ENCODE measurements at places on chromosomes 2 and 18.

GRCh38 chr2:238777369-238778067, 70.4 kb upstream of the TWIST2 start:
- no peak for DNase-seq

DNA sequence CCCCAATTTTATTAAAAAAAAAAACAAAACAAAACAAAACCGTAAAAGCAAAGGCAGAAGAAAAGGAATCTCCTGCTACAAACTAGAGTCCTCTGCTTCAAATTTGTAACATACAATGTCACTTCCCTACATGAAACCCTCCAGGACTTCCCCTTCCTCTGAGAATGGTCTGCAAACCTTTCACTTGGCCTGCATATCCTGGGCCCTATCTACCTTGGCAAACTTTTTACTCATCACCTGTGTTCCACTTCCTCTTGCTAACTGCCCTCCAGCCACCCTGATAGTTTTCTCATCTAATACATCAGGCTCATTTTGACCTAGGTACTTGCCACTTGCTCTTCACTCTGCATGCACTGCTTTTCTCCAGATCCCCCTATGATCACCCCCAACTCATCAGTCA, 255.5 kb downstream of the ETAA1 start:
- no peak for DNase-seq

GRCh38 chr2:20094955-20095354, 43.5 kb upstream of the LAPTM4A start:
- no peak for DNase-seq

- no peak for DNase-seq
Observed at GRCh38 chr2:59806486-59806885, 747.0 kb downstream of the BCL11A start.

- no peak for DNase-seq
Observed at GRCh38 chr2:74514368-74515270, at the start of gene TLX2. TLX2 (plus strand) TSS chr2:74514450; CDS start chr2:74514807, 357 bp downstream.

GRCh38 chr2:112317303-112318158, 42.1 kb downstream of the ZC3H6 start:
- DNase-seq: no peak

GRCh38 chr2:85628658-85629057, 12.7 kb downstream of the USP39 start:
- no peak for DNase-seq

DNA sequence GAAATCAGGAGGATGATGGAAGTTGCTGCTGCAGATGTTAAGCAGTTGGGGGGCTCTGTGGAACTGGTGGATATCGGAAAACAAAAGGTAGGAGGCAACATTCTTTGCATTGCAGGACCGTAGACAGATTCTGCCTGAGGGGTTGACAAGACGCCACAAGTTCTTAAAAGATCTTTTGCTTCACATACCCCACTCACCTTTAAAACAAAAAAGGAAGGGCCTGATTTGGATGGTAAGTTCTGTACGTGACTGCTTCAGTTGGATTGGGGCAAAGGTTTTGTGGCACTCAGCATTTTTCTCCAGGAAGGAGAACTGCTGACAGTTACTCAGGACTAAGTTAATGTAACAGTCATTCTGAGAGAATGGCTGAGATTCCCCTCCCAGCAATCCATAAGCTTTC, 5.2 kb downstream of the CNDP2 start:
- no peak for DNase-seq

GRCh38 chr2:25339211-25339674, 2.5 kb downstream of the DNMT3A start:
- no peak for DNase-seq

- DNase-seq: no peak
Observed at GRCh38 chr2:237818066-237818473, 19.5 kb downstream of the RBM44 start.

DNA sequence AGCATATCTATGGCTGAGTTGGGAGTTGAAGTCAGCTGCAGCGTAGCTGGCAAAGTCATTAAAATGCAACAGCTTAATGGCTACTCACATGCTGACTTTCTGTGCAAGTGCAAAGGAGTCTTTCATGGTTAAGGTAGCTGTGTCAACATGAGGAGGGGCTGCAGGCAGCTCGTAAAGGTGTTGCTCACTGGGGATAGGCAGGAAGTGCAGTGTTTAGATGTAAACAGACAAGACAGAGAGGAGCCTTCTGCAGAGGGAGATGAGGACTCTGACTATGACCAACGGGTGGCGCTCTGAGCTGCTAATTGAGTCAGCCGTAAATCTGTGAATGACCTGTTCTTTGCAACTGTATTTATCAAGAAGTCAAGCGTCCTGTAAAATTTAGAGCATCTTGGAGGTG, 22.3 kb upstream of the CAVIN2 start:
- DNase-seq: no peak

- no peak for DNase-seq
Observed at GRCh38 chr18:59238385-59238784, 18.4 kb downstream of the GRP start.

GRCh38 chr2:164234074-164234473, 387.2 kb downstream of the GRB14 start:
- DNase-seq: no peak

DNA sequence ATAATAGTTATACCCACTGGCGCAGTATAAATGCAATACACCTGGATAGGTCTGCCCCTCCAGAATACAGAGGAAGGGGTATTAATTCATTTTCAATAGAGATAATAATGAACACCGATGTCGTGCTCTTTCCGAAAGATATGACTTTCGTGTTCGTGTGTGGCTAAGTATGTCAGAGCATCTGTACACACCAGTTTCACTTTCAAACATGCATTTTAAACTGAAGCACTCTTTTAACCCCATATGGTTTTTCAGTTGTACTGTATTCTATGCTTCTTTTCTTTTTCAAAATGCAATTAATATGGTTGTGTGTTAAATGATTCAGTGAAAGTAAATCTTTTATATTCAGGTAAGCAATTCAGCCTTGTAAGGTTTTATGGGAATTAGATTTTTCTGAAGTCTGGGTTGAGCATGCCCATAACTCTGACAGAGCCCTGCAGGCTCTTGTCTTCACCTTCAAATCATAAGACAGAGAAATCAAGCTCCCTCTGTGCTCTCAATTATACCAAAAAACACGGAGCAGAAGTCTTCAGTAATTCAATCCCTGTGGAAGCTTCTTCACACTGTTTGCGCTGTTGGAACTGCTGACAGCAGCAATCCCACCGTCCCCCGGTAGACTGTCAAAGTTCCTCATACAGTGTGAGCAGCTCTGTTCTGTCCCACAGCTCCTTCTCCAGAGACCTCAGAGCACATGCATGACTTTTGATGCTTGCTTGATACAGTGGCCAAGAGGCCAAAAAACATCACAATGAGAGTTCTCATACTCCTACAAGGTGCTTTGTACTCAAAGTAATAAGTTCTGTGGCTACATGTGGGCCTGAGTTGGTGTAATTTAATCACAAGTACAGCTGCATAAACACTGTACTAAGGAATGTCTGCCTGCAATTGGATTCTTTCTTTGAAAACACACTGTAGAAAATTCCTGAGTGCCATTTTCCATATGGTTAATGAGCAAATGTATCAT, 186.8 kb downstream of the ZNF521 start:
- no peak for DNase-seq

DNA sequence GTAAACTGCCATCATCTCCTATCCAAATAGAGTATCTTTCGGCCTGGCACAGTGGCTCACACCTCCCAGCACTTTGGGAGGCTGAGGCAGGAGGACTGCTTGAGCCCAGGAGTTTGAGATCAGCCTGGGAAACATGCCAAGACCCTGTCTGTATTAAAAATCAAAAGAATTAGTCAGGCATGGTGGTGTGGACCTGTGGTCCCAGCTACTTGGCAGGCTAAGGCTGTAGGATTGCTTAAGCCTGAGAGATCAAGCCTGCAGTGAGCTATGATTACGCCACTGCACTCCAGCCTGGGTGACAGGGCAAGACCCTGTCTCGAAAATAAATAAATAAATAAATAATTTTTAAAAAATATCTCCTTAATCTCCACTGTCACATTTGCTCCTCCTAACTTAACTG, 14.7 kb upstream of the ARPC2 start:
- DNase-seq: no peak

DNA sequence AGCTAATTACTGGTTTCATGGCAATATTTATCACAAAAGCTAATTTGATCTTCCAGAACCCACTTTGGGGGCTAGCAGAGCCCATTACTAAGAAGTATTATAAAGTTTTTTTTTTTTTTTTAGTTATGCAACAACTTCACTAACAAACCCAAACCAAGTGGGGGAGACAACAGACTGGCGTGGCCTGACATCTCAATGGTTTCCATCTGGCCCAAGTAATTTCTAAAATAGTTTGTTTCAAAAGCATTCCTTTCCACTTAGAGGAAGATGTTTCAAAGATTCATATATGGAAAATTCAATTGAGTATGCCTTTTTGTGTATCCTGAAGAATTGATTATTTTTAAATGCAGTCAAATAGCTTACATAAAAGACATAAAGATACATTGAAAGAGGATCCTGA, 367.1 kb downstream of the HRH4 start:
- DNase-seq: no peak

GRCh38 chr18:45463451-45463850, 151.8 kb upstream of the SLC14A2 start:
- no peak for DNase-seq

DNA sequence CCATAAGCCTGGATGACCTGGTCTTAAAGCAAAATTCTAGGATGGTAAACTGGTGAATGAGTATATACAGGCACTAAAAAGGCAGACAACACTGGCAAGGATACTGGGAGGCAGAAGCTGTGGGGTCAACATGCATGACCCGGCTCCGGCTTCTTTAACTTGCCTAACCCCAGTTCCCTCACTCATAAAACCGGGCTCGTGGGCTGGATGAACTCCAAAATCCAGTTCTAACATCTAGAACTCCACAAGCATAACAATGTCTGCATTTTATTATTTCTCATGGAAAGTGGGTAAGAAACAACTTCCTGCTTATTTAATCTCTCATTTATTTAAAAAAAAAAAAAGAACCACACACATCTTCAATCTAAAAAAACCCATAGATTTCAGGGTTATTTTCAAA, 57.3 kb downstream of the FARSB start:
- DNase-seq: no peak

- no peak for DNase-seq
Observed at GRCh38 chr2:8234757-8235374, 447.0 kb upstream of the ID2 start.

GRCh38 chr2:127041259-127041970, 65.5 kb downstream of the BIN1 start:
- DNase-seq: no peak

GRCh38 chr2:159045545-159046454, 77.4 kb downstream of the TANC1 start:
- no peak for DNase-seq

DNA sequence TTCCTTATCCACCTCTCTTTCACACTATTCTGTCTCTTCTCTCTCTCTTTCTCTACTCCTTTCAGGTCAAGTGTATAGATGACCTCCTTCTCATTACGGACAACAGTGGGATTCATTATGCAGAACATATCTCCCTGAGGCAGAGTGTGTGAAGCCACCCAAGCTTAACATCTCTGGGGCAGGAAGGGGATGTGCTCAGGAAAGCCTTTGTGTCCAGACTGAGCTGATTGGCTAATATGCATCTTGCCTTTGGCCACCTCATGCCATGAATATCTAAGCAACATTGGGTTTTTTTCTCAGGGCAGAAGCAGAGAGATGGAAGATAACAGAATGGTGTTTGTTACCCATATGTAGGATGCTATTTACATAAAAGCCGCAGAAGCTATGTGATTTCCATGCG, 211.4 kb upstream of the LRRTM1 start:
- no peak for DNase-seq

GRCh38 chr18:23662309-23663263, at the start of gene ANKRD29:
ANKRD29 (minus strand) TSS chr18:23662911; CDS start chr18:23662730, 181 bp downstream.
- DNase-seq: peak; percentile 61

DNA sequence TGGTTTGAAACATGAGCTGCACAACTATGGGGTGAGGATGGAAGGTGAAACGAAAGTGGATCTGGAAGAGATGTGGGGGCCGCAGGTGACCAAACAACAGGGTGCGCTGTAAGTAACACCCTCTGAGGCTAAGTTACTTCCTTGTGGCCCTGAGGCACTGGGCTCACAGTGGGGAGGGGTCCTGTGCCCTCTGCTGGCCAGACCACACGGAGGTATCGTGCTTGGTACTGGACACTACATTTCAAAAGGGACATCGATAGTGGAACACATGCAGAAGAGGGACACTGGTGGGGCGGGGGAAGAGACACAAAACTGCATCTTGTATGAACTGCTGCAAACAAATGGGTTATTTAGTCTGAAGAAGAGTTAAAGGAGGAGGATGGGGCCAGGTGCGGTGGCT, 110.6 kb downstream of the CLIP4 start:
- DNase-seq: no peak

GRCh38 chr2:138180692-138181386, 216.6 kb downstream of the HNMT start:
- no peak for DNase-seq

- DNase-seq: no peak
Observed at GRCh38 chr18:75250471-75250821, 39.8 kb downstream of the TSHZ1 start.

GRCh38 chr2:22011048-22011447, 887.3 kb downstream of the TDRD15 start:
- DNase-seq: no peak

GRCh38 chr2:19033240-19033639, 325.2 kb downstream of the OSR1 start:
- no peak for DNase-seq

GRCh38 chr18:3725115-3725514, 275.1 kb downstream of the TGIF1 start:
- DNase-seq: no peak

- no peak for DNase-seq
Observed at GRCh38 chr18:62346333-62347088, 21.4 kb downstream of the TNFRSF11A start.

DNA sequence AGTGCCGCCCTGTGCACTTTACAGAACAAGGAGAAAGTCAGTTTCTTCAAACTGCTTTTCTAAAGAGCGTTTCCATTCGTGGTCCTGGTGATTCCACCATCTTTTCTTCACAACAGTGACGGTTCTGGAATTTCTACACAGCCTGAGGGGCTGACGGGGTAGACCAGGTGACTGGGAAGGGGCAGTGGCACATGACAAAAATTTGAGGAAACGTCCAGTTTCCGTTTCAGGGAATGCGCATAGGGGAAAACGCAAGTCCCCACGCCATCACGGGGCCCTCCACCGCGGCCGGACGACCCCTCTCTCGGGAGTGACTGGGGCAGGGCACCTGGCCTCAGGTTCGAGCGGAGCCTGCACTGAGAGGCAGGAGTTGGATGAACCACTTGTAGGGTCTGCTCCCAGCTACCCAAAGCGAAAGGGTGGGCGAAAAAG, 980 bp upstream of the SPTBN1 start:
- no peak for DNase-seq

DNA sequence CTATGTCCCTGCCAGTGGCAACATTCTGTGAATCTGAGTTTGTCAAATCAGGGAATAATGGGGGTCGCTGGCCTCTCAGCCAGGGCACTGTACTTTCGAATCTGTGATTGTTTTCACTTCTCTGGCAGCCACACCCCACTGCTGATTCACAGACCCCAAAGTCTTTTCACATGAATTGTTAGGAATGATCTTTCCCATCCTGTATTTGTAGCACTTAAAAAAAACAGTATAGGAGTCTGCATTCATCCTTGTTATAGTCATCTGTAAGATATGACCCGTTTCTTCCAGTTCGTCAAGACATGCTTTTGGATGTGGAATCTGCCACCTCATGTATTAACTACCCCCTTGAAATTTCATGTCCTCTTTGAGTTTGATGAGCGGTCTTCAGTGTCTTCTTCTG, 928 bp downstream of the NAGK start:
- DNase-seq: no peak
